ENCODE measurements at places on chromosomes 12 and 14. TPM values are rescaled to one million over a fixed set of nuclear protein-coding genes. Genes with fewer than 3 reads are reported as not detected.

CD4 gene
- 3.2 TPM for total RNA-seq

DNA sequence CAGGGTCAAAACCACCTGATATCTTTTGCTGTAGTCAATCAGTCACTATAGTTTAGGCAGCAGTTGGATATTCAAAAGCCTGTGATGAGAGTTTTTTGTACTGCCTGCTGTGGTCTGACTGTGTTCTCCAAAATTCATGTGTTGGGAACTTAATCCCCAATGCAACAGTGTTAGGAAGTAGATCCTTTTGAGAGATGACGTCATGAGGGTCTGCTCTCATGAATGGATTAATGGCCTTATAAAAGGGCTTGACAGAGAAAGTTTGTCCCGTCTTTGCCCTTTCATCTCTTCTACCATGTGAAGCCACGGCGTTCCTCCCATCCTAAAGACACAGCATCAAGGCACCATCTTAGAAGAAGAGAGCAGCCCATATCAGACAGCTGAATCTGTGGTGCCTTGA, 50.8 kb upstream of the PDE3A start:
- H3K27me3 ChIP-seq: no peaks in the 10 kb centered on the region
- no peaks in the 10 kb centered on the region for H3K4me1 ChIP-seq
- no peaks in the 10 kb centered on the region for H3K36me3 ChIP-seq
- no peak overlapping the region for H3K4me3 ChIP-seq
- no peak overlapping the region for H3K27ac ChIP-seq
- no peak for DNase-seq

SLCO1B1 gene
- total RNA-seq: 0.50 TPM

GRCh38 chr14:89753828-89754412, 200.6 kb downstream of the EFCAB11 start:
- DNase-seq: no peak
- H3K27me3 ChIP-seq: no peaks in the 10 kb centered on the region
- no peaks in the 10 kb centered on the region for H3K36me3 ChIP-seq

DNA sequence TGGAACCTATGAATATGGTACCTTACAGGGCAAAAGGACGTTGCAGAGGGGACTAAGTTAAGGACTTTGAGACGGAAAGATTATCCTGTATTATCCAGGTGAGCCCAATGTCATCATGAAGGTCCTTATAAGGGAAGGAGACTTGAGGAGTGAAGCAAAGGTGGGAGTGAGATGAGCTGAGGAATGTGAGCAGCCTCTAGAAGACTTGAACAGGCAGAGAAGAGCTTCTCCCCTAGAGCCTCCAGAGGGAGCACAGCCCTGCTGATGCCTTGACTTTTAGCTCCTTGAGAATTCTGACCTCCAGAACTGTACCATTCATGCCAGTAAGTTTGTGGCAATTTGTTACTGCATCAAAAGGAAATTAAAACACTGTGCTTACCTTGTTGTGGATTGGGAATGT, 41.8 kb upstream of the DCD start:
- no peak overlapping the region for H3K4me3 ChIP-seq
- no peaks in the 10 kb centered on the region for H3K4me1 ChIP-seq
- H3K27ac ChIP-seq: no peak overlapping the region
- peaks cover 3% of the 10 kb centered on the region for H3K27me3 ChIP-seq
- no peaks in the 10 kb centered on the region for H3K36me3 ChIP-seq
- DNase-seq: no peak
